ENCODE measurements at places on chromosomes 16 and 17.

DNA sequence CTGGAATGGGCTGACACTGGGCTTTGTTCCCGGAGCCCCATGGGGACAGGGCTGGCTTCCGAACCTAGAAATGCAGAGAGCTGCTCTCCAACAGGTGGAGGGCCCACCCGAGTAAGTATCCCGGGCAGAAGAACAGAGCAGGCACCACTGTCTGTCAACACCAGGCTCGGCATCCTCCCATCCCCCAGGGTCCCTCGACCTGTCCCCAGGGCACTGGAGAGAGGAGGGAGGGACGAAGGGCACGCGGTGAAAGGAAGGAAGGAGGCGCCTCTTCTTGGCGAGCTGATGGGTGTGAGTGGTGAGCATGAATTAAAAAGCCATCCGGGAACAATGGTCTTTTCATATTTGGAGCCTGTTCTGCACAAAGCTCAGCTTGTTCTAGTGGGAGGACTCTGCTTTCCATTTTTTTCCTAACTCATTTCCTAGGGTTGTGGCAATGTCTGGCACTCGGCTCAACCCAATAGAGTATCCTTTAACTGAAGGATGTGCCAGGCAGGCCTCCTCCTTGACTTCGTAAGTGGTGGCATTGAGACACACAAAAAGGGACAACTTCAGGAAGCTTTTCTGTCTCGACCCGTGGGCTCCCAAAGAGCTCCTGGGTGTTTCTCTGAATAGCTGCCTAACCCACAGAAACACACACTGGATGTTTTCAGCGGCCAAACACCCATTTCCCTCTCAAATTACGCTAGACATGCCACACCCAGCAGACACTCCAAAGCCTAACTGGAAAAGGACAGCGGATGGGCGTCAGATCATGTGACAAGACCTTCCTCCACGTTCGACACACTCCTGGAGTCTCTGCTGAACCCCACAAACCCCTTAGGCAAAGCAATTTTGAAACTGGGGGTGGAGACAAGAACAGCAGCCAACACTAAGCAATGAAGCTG is 47.7 kb downstream of the ZFHX3 start:
- DNase-seq: peak; percentile 85

DNA sequence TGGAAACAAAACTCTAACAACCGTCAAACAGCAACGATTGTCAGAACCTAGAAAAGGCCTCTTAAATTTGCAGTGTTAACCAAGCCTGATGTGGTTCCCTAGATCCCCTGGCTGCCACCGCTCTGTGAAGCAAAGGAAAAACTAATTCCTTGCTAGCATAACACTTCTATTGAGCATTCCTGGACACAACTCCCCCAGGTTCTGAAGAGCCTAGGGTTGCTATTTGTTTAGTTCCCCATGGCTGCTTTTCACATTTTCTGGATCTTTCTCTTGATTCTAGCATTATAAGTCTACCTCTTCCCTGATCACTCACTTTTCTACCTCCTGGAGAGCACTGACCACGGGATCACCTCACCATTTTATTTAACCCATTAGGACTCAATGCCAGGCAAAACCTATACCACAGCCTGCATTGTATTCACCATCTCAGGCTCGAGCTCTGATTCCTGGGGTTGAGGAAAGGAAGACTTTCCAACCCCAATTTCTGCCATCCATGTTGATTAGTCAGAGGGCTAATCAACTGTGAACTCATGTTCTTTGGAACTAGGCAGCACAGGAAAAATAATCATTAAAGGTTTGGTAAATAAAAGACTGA is 692 bp upstream of the KCNJ16 start:
- no peak for DNase-seq

GRCh38 chr16:12289175-12290063 is 312.9 kb downstream of the SNX29 start:
- no peak for DNase-seq

- DNase-seq: no peak
Measured at GRCh38 chr16:82675300-82675699, 48.5 kb downstream of the CDH13 start.

DNA sequence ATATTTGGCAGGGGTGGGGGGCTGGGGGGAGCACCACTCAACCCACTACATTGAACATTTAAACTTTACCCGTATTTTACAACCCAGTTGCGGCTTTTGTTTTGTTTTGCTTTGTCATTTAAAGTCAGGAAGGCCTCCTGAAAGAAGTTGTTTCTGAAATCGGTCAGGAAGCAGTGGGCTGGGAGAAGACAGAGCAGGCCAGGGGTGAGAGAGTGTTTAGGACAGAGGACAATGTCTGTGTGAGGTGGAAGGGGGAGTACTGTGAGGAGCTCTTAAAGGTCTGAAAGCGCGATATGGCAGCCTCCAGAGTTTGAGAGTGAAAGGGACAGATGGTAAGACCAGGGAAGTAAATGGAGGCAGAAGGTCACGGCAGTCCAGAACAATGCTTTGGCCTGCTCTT is 6.1 kb upstream of the WFIKKN2 start:
- DNase-seq: no peak

DNA sequence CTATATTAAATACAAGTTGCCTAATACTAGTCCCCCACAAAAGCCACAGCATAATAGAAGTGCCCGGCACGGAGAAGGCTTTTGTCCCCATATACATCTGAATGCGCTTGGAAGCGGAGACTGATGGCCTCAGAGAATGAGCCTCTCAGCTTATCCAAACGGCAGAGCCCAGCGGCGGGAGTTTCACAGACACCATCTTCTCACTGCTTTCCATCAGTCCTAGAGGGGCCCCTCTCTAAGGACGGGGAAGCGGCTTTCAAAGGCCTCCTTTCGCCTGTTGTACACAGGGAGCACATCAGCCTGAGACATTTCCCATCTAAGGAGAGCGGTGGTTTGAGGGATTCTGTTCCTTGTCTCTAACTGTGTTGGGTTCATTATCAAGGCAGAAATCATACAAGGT is 16.9 kb downstream of the NXN start:
- no peak for DNase-seq

- no peak for DNase-seq
Measured at GRCh38 chr16:50619702-50620491, 61.2 kb downstream of the SNX20 start.

GRCh38 chr17:44601539-44601938 is 44.3 kb downstream of the FZD2 start:
- DNase-seq: peak; percentile 93

- DNase-seq: no peak
Measured at GRCh38 chr16:83404261-83404660, 403.5 kb upstream of the HSBP1 start.

All from SJCRH30 (cell line).